Activated T-cell treated with anti-CD3 and anti-CD28 coated beads for 4 hours (primary cell): ENCODE measurements at places on chromosomes 2 and 18.
A peak's percentile ranks its signal among the peaks of the same experiment; 100 is the strongest.

DNA sequence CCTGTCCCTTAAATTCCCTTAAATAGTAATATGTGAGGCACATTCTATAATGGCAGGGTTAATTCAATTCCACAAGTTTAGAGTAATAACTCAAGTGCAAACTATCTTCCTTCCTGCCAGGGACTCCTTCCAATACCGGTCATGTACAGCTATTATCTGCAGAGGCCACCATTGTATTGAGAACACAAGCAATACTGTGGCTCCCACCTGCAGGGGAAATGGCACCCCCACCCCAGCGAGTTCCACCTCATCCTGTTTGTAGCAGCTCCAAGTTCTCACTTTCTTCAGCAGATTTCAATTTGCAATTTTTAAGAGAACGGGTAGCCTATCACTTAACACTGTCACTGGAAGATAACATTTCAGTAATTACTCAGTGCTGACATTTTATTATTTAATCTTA, 172.1 kb upstream of the PID1 start:
- DNase-seq: no peak

GRCh38 chr18:3177902-3178687, 41.7 kb downstream of the MYOM1 start:
- DNase-seq: no peak

DNA sequence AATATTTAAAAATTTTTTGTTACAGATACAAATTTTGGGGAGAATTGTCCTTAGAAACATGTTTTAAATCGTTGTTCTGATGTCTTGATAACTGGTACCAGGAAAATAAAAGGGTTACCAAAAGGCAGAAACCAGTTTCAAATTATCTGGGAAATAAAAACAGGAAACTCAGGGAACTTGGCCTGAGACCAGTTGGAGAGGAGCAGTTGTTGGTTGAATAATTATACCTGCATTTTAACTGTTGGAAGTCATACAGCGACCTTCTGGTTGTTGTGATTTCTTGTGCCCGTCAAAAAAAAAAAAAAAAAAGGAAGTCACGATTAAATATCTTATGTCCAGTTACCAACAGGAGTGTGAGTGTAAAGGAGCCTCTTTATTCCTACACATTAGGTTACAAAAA, 51.8 kb downstream of the CRIM1 start:
- no peak for DNase-seq

GRCh38 chr18:35376742-35377695, at the start of gene ZNF396:
Gene ZNF396, minus strand, starts transcription at chr18:35377337. Its CDS starts 3,045 bp downstream, at chr18:35374292.
- DNase-seq: peak; percentile 54

DNA sequence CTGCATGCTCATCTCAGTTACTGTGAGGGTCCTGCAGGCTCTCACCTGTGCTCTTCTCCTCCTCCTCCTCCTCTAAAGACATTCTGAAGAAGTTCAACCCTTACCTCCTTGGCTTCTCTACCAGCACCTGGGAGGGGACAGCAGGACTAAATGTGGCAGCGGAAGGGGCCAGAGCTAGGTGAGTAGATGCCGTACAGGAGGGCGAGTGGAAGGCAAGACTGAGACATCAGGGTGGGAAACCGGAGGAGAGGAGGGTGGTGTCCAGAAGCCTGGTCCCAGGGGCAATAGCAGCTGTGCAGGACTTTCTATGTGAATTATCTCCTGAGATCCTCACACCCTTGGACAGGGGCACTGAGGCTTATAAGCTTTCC, 124.9 kb downstream of the PLB1 start:
- DNase-seq: no peak

- no peak for DNase-seq
Observed at GRCh38 chr2:234623521-234623991, 126.7 kb upstream of the ARL4C start.

DNA sequence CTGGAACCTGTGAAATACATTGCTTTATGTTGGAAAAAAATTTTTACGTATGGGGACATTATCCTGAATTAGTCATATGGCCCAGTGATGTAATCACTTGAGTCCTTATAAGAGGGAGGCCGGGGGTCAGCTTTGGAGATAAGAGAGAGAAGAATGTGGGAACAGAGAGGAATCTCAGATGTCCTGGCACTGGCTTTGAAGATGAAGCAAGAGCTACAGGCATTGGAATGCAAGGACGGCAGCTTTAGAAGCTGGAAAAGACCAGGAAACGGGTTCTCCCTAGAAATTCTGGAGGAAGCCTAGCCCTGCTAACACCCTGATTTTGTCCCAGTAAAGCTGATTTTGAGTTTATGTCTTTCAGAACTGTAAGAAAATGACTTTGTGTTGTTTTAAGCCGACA, 1129.9 kb upstream of the GYPC start:
- DNase-seq: no peak

- DNase-seq: no peak
Observed at GRCh38 chr2:96508521-96509113, 3.5 kb upstream of the NEURL3 start.

- no peak for DNase-seq
Observed at GRCh38 chr2:187851955-187852561, 297.8 kb upstream of the TFPI start.

DNA sequence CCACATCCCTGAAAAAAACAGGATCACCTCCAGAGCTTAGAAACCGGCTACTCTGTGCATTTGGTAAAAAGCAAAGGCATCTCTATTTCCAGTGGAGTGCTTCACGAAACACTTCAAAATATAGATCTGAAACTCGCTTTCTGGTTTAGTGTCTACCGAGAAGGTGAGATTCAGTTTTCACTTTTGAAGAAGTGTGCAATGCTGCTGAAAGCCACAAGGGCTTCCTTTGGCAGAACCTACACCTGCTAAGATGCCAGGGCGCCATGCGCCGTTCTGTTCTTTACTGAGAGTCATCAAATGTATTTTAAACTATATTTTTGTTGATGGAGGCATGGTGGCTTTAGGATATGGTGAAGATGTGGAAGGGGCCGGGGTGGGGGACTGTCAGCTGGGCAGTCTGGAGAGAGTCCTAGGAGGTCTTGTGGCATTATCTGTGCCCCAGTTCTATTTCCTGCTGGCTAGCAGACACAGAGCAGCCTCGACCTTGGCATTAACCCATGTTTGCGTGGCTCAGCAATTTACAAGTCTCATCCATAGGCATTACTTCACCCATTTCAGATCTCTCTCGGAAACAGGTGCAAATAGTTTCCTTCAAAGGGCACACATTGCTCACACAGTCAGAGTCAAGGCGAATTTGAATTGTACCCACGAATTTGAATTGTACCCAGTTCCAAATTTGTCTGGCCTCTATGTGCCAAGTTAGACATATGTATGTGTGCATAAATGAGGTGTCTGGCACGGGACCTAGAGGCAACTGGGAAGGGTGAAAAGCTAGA, 46.7 kb upstream of the KCNF1 start:
- no peak for DNase-seq

DNA sequence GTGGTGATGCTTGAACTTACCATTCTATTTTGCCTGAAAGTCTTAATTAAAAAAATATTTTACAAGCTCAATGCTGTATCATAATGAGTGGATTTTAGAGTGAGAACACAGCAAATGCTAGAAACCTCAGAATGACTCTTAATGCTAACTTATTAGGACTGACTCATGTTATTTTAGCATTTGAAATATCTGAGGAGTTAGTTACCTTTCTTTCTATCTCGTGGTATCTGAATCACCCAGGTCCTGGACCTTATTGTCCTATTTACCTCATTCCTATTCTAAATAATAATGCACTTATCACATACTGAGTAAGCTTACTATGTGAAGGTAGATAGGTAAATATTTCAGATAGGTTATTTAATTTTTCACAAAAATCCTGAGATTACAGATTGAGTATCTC, 70.7 kb downstream of the SOS1 start:
- no peak for DNase-seq

- no peak for DNase-seq
Observed at GRCh38 chr2:60959501-60959900, 58.0 kb upstream of the PEX13 start.

DNA sequence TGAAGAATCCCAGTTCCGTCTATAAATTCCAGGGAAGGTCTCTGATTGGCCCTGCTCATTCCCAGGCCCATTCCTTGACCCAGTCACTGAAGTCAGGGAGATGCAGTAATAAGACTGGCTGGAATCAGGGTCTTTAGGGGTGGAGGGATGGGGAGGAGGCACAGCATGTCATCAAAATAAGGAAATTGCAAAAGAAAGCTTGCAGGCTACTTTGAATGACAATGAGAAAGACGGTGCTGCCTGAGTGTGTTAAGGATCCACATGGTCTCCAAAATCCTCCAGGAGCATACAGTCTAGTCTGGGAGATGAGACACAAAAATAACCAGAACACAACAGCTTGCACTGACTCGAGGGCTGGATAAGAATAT, 2.0 kb upstream of the DES start:
- DNase-seq: no peak

- no peak for DNase-seq
Observed at GRCh38 chr2:65033178-65033577, 23.0 kb upstream of the CEP68 start.

- DNase-seq: no peak
Observed at GRCh38 chr2:27921880-27922547, 31.5 kb downstream of the BABAM2 start.

GRCh38 chr18:64132871-64133270, 16.0 kb downstream of the LINC00305 start:
- DNase-seq: no peak

DNA sequence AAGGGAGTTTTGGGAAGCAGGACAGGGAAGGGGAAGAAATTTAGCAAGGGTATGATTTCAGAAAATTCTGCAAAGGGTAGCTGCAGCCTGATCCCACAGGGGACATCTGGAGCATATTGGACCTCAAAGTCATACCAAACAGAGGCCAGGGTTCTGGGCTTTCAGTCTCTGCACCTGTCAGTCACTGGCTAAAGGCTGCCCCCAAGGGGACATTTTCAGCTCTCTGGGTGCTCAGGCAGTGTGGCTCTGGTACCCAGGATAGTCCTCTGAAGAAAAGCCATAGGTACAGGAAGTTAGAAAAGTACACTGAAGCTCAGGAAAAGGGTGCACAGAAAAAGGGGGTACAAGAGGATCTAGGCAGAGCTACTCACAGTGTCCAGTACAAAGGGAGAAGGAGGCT, 149.2 kb downstream of the INSIG2 start:
- no peak for DNase-seq

DNA sequence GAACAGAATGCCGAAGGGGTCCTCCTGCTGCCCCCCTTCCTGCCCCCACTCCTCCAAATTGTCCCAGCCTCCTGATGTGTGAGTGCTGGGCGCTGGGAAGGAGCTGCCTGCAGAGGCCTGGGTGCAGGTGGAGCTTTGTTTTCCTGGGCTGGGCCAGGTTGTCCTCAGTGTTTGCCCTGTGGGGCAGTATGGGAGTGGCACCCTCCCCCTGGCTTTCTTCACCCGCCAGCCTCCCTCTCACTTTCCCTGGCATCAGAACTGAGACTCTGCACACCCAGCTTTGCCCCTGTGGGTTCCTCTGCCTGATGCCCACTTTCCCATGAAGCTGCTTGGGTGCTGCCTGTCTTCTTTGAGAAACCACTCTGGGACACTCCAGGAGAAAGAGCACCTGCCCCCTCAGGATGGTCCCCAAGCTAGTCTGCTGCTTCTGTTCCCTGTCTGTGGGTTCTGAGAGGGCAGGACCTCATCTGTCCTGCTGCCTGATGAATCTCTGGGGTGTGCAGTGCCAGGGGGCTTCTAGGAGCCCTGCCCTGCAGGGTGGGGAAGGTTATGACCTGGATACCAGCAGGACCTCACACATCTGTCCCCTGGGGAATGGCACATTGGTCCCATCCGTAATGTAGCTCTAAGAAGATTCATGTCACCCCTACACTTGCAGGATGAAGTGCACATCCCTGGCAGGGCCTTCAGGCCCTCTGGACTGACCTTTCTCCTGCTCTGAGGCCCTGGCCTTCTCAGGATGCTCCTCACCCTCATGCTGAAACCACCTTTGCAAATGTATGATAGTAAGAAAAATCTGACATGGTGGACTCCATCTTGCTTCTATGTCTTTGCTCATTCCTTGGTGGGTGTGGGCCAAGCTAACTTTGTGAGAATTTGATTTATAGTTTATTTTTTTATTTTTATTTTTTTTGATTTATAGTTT, 146.8 kb upstream of the HS6ST1 start:
- DNase-seq: no peak

DNA sequence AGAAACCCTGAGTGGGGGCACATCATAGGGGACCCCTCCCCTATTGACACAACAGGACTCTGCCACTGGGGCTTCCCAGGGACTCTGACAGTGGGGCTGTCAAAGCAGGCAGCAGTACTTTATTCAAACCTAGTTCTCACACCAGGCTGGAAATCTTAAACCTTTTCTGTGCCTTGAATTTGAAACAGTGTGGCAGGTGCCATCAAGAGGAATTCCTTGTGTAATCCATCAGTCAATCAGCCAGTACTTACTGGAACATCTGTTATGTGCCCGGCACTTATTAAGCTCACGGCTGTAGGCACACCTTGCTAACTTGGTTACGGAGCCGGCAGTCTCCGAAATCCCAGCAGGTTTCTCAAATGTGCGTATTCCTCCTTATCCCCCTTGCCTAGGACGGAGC, 12.0 kb downstream of the GLI2 start:
- DNase-seq: no peak

- DNase-seq: peak; percentile 19
Observed at GRCh38 chr2:199985625-199986207, 30.3 kb downstream of the MAIP1 start.

DNA sequence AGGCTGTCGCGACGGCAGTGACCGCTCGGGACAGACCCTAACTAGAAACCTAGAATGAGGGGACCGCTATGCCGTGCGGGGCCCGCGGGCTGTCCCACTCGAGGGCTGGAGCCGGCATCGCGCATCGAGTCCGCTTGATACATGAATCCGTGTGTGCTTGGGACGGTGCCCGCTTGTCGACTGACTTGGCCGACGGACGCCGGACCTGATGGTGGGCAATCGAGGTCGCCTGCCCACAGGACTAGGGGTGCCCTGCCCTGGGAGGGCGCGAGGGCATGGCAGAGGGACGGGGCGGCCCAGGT, 749 bp upstream of the PTMA start:
- DNase-seq: no peak

DNA sequence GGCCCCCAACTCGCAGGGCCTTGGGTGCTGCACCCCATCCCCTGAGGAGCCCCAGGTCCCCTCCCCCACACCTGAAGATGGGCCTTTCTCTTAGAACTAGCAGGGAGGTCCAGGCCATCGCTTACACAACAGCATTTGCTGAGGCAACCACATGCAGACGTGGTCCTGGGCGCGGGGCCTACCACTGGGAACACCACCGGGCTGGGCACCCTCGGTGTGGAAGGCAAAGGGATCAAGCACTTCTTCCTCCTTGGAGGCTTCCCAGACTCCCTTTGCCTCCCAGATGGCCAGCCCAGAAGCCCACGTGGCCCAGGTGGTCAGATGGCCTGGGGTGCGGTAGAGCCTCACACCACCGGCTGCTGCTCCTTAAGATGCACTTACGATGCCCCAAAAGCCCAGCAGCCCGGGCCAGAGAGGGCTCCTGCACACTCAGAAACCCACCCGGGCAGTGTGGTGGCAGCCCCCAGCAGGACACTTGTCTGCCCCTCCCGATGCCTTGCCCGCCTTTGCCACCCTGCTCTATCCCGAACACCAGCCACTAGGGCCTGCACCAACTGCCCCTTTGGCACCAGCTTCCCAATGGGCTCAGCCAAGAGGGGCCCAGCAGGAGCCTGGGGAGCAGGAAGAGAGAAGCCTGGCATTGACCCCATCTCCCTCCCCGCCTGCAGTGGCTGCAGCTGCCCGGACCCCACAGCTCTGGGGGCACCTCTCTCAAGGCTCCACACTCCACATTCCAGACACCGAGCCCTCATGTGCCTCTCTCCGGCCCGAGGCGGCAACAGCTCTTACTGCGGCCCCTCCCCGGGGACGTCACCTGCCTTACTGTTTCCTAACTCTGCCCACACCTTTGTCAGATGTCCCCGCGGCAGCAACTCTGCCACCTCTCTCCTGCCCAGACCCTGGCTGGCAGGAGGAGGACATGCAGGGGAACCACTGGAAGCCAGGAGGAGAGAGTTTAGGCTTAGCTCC, 13.9 kb upstream of the MLPH start:
- no peak for DNase-seq
